ENCODE measurements at places on chromosomes 2 and 18.
A peak's percentile ranks its signal among the peaks of the same experiment; 100 is the strongest.

DNA sequence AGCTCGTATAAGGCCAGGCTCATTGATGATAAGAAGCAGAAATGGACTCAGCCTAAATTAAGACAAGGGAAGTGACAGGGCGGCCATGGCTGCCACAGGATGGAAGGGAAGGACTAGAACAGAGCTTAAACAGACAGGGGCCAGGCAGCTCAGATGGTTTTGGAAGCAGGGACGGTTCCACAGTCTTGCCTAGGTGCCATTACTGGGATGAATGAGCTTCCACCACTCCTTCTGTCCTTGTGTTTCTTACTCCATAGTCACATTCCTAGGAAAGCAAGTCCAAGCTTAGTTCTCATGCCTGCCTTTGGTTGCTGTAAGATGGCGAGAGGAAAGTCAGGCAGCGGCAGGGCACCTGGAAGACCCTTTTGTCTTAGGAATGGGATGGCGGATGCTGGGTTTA is 11.9 kb downstream of the GNLY start:
- DNase-seq: no peak

DNA sequence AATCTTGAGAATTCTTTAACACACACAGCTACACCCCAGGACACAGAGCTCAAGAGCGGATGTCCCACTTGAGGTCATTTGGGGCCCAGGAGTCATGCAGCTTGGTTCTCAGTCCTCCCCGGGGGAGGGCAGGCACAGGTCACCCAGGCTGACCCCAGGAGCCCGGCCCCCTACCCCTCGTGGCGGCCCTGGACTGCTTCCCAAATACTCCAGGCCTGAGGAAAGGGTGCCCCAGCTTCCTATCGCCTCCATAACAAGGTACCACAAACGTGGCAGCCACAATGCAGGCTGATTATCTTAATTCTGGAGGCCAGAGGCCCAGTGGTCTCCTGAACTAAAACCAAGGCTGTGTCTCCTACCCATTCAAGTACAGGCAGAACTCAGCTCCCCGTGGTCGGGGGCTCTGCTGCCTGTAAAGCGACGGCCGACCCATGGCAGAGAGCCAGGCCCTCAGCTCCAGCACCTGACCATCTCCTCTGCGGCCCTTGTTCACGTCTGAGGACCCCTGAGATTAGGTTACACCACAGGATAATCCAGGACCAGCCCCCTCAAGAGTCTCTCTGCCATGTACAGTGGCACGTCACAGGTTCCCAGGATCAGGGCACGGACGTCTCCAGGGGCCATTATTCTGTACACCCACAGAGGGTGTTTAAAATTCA is 10.5 kb downstream of the SLC66A2 start:
- DNase-seq: no peak

- no peak for DNase-seq
Measured at GRCh38 chr2:127568128-127568527, 32.6 kb downstream of the MYO7B start.

- no peak for DNase-seq
Measured at GRCh38 chr2:44056947-44057346, 61.2 kb upstream of the LRPPRC start.

- DNase-seq: no peak
Measured at GRCh38 chr18:80108121-80108536, 933 bp upstream of the ADNP2 start.

- DNase-seq: no peak
Measured at GRCh38 chr2:118442996-118443553, 354.8 kb downstream of the INSIG2 start.

- DNase-seq: no peak
Measured at GRCh38 chr2:236073246-236073645, 94.9 kb downstream of the GBX2 start.

DNA sequence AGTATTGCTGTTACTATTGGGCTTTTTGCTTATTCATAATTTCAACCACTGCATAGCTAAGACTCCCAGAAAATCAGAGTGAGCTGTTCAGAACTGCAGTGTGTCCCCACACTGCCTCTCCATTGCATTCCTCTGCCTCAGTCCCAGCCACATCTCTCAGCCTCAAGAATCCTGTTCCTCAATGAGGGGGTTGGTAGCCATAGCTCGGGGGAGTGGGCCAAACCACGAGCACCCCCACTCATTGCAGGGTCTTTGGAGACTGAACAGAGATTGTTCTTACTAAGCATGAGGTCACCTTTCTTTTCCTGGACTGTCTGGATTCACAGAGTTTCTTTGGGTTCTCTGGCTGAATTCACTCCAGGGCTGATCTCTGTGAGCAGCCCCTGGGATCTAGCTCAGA is 161.1 kb downstream of the GFPT1 start:
- no peak for DNase-seq

DNA sequence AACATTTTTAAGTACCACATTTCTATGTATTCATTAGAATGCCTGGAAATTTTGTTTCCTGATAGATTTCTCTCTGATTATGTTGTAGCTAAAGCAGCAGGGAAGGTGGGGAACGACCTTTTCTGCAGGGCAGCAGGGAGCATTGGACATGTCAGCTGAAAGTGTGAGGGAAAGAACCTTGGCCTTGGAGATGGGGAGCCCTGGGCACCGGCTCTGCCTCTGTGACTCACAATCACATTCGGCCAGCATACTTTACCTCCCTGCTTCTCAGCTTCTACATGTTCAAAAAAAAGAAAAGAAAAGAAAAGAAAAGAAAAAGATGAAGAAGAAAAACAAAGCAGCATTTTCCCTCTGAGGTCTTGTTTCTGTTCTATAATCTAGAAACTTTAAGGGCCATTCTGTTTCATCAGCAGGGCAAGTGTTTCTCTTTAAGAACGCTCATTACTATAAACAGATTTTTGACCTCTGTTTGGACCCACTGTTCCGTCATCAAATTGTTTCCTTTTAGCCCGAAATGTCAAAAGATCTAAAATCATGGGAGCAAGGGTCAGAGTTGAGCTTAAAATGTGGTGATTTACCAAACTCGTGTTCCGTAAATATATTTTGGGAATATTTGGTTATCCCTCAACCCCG is 27.9 kb downstream of the SETBP1 start:
- DNase-seq: no peak

DNA sequence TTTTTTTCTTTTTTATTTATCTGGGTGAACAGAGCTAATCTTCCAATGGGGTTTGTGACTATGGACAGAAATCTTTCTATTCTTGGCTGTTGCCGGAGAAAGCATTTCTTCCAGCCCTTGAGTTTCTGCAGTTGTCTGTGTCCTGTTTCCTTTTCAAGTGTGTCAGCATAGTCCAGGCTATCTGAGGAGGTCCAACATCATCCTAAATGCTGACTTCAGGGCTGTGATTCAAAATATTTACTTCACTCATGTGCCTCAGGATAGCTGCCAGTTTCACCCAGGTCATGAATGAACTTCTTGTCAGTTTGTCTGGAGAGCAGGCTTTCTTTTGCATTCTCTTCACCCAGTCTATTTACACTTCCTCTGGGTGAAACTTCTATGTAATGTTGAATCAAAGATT is 27.9 kb downstream of the ITGAV start:
- no peak for DNase-seq

DNA sequence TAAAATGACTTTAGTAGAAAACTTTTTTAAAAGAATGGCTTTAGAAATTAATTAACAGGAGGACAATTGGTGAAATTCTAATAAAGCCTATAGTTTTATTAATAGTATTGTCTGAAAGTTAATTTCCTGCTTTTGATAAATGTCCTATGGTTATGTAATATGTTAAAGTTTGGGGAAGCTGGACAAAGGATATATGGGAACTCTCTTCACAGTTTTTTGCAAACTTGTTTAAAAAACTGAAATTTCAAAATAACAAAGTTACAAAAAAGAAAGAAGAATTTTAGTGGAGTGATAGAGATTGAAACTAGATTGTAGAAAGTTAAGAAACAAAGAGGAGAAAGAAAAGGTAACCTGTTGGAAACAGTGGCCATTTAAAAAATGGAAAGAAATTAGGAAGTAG is 67.3 kb downstream of the SEMA4F start:
- DNase-seq: no peak

- DNase-seq: no peak
Measured at GRCh38 chr2:218071218-218071937, 2.3 kb downstream of the RUFY4 start.

GRCh38 chr18:47731276-47731675 is 199.2 kb downstream of the SMAD2 start:
- DNase-seq: no peak

- no peak for DNase-seq
Measured at GRCh38 chr2:100882645-100883613, 63.0 kb downstream of the NPAS2 start.

DNA sequence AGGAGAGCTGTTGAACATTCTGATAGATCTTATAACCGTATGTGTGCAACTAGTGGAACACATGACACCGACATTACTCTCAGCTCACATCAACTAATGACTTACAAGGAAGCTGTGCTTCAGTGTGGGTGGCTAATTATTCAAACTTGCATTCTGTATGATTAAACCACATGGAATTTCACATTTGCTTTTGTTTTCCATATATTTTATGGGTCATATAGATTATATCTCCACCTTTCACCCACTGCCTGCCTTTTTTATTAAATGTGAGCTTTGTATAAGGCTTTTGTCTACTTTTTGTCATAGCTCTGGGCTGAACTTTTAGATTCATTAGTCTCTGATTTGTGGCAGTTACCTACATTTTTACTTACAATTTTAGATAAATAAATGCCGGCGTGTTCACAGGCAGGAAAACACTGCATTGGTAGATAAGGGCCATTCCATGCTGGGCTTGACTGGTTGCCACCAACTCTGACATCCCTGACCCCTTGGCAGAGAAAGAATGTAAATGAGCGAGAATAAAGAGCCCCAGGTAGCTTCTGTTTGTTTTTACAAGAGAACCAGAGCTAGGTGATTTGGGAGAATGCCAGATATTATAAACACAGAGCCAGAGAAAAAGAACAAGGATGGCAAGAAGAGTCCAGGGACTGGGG is 35.7 kb downstream of the LYPD6 start:
- DNase-seq: no peak

DNA sequence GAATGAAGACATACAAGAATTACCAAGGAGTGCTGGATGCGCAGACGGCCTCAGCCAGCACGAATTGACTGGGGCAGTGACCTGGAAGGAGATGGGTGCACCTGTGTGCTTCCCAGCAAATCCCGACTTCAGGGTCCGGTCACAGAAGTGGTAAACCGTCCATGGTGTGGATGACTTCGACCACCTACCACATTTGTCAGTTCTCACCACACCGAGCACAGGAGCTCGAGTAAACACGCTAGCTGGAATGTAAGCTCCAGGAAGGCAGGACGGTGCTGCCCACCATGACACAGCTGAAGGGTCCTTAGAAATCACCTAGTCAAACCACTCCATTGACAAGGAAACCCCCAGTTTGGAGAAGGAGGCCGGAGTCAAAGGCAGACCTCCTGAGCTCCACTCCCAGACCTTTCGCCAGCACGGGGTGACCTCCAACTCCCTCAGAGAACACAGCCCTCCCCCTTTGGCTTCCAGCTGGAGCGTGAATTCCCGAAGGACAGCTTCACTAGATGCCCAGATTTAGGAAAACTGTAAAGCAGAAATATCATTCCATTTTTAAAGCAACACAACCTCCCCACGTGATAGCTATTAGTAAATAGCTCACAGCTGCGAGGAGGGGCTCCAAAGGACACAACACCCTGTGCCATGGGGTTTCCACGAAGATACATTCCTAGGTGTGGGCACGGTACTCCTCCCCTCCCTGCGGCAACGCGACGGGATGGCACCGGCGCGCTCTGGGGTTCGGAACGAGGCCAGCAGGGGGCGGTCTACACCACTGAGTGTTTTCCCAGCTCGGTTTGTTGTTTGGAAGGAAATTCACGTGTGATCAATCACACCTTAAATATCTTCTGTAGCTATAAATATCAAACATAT is 34.1 kb upstream of the GNAL start:
- peak; percentile 3 for DNase-seq

DNA sequence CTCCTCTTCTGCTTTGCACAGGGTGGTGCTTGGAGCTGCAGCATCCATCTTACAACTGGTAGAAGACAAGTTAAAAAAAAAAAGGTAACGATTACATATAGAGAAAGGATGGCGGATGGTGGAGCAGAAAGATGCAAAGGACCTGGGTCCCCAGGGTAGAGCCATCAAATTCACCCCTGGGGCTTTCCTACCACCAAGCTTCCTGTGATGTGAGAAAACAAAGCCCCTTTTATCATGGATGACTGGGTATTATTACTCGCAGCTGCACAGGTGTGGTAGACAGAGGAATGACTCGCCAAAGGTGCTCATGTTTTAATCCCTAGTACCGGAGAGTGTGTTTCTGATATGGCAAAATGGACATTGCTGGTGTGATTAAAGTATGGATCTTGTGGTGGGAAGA is 1.3 kb upstream of the ACOXL start:
- DNase-seq: no peak

GRCh38 chr18:11290786-11291185 is 141.4 kb upstream of the PIEZO2 start:
- DNase-seq: no peak

- DNase-seq: no peak
Measured at GRCh38 chr2:171688129-171688465, 828 bp downstream of the DYNC1I2 start.

DNA sequence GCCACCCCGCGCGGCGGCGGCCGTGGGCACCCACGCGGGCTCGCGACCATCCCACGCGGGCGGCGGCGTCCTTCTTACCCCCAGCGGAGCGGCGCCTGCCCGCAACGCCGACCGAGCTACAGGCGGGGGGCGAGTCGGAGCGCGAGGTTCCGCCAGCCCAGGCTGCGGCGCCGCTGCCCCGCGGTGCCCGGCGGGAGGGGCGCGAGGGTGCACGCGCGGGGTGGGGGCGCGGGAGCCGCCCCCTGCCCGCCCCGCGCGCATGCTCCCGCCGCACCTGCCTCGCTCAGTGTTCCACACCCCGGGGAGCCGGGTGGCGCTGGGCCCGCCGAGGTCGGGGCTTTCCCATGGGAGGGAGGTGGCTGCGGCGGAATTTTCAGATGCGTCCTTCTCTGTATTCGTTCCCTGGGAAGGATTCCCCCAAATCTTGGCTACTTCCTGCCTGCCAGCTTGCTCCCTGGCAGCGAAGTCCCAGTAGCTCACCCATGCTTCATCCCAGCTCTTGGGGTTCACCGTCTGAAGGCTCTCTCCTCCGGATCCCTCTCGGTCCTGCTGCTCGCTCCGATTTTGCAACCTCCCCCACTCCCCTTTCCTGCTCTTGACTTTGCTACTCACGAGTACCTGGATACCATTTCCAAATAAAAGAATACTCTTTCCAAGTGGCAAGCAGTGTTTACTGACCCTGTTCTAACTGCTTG is at the start of gene L3MBTL4:
TSS of gene L3MBTL4 (minus strand) at position 189 of the 695 bp plus-strand sequence. CDS start 103,286 bp downstream, outside the sequence.
- no peak for DNase-seq

- DNase-seq: no peak
Measured at GRCh38 chr2:64681479-64681967, 27.8 kb upstream of the SERTAD2 start.

DNA sequence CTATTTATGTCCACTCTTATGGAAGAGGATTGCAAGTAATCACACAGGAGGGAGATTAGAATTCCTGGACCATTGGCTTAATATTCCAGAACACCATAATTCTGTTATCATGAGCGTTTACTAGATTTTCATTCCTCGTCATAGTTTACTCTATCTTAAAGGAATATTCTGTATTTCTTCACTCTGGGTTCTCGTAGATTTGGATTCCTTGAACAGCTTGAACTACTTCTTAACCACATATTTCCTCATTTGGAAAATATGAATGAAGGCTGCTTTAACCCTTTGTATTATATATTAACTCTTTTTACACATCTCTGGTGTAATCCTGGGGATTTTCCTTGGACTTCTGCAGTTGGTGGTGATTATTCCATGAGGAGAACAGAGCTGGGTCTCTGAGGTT is 46.3 kb upstream of the CCBE1 start:
- no peak for DNase-seq

- DNase-seq: no peak
Measured at GRCh38 chr2:232420073-232420454, 13.4 kb downstream of the ALPG start.

All from activated CD8-positive, alpha-beta memory T cell treated with anti-CD3 and anti-CD28 coated beads for 4 hours (primary cell).